ENCODE measurements at places on chromosomes 2 and 18.

GRCh38 chr2:160869411-160869810 is 290.8 kb upstream of the TANK start:
- no peak for DNase-seq

GRCh38 chr2:241025639-241026038 is 27.2 kb downstream of the SNED1 start:
- DNase-seq = no peak

DNA sequence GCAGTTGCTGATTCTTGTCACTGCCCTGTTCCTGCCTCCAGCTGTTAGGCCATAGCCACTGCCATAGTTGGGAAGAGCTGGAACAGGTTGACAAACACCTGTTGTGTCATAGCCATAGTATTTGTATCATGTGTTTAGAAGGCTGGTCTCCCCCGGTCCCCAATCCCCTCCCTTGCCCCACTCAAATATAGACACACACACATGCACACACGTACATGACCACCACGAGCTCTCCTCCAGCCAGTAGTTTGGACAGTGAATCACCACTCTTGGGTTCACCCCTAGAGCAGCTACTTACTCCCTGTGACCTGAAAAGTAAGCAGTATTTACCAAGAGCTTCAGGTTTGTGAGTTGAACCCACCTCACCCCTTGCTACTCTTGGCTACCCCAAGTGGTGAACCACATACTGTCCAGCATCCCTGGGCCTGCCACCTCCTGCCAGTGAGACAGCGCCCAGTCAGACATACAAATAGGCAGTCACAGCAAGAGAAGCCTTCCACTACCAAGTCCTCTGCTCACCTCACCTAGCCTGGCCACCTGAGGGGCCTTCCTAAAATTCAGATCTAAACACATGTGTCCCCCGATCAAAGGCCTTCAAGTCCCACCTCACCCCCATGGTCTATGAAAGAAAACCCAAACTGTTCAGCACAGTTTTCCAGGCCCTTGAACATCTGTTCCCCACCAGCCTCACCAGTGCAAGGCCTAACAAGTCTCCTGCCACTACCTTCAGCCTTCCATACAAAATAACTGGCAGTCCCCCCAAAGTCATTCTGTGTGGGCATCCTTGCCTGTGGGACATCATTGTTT is 7.1 kb downstream of the PCBP1 start:
- peak; percentile 78 for DNase-seq

DNA sequence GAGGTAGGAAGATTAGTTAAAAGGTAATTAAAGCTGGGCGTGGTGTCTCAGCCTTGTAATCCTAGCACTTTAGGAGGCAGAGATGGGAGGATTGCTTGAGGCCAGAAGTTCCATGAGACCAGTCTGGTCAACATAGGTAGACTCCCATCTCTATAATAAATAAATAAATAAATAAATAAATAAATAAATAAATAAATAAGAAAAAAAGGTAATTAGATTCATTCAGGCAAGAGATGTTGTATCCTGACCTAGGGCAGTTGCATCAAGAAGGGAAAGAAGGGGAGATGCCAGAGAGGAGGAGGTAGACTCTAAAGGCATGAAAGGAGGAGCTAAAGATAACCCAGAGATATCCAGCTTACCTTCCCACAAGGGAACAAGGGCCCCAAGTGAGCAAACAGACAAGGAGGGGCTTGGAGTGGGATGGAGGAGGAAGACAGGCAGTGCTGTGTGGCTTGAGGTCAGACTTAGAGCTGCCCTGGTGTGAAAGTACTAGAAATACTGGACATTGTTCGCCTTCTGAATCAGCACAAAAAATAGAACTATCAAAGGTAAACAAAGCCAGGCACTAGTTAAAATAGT is 7.4 kb upstream of the RAB1A start:
- no peak for DNase-seq

GRCh38 chr2:55547001-55547400 is 27.5 kb downstream of the CFAP36 start:
- DNase-seq = no peak

All from HepG2 (cell line).